ENCODE measurements at places on chromosomes 7 and 10.

DNA sequence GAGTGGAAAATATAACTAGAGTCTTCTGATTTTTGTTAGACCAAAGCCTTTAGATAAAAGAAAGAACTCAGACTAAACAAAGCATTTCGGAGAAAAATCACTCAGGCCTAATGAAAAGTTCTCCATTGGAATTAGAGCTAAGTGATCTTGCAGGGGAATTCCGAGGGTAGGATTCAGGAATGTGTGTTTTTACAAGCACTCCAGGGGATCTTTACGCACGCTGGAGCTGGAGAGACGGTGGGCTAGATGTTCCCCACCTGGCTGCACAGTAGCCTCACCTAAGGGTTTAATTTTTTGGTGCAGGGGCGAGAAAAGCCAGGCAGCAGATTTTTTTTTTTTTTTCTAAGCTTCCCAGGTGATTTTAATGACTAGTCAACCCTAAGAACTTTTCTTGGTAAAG, 7.9 kb upstream of the PAPSS2 start:
- no peak for DNase-seq

- DNase-seq: no peak
These were observed 824.6 kb upstream of the IGFBP3 start for GRCh38 chr7:46745707-46746090.

- DNase-seq: no peak
These were observed 16.4 kb downstream of the ARL4A start for GRCh38 chr7:12703881-12704280.

DNA sequence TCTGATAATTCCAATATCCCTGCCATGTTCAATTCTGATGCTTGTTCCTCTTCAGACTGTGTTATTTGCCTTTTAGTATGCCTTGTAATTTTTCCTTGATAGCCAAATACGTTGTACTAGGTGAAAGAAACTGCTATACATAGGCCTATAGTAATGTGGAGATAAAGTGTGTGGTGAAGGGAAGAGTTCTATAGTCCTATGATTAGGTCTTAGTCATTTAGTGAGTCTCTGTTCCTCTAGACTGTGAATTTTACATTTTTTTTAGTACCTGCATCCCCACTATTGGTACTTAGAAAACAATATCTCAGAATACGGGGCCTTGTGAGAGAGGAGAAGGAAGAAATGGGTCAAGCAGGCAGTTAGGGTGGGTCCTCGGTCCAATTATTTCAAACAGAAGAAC, 59.6 kb upstream of the SEMA3E start:
- no peak for DNase-seq

DNA sequence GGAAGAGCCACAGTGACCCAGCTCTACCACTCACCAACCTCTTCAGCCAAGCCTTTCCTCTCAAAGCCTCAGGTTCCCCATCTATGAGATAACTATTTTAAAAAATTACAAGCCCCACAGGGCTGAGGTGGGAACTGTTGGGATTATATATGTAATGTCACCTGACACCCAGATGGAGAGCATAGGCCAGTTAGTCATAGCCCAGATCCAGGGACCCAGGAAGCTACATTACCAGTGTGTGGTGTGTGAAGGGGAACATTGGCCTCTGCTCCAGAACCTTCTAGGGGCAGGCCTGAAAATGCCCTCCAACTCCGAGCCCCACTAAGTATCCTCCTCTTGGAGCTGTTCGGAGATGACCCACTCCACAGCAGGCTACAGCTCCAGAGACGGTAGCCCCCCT, 162.4 kb downstream of the NRF1 start:
- DNase-seq: no peak

DNA sequence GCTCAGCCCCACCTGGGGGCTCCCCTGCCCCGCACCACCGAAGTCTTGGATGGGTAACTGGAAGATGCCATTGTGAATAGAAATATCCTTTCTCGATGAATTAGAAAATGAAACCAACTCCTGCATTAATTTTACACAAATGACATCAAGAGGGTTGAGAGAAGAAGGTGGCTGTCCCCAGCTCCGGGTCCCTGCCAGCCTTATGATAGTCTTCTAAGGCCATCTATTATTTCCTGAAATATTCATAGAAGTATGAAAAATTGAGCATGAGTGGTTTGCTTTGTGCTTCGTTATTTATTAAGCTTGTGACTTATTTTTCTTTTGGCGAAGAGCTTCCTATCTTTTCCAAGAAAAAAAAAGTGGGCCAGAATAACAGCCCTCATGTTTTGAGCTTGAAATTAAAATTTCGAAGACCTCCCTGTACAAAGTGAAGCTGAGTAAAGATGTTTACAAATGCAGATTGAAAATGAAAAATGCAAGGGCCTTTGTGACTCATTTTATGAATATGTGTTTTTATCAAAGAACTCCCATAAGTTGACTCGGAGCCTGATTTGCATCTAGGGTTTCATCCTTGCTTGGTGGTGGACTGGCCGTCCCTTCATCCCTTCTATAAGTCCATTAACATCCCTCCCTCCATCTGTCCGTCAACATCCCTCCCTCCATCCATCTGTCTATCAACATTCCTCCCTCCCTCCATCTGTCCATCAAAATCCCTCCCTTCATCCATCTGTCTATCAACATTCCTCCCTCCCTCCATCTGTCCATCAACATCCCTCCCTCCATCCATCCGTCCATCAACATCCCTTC, 20.5 kb upstream of the CFAP46 start:
- DNase-seq: no peak
